ENCODE measurements at places on chromosomes 6 and 20. TPM values are rescaled to one million over a fixed set of nuclear protein-coding genes. Genes with fewer than 3 reads are reported as not detected.

The PBOV1 gene
- not detected for total RNA-seq

The ELOVL4 gene
- total RNA-seq = 0.61 TPM

The SPATA25 gene
- total RNA-seq = 0.64 TPM

The OTOR gene
- total RNA-seq = not detected

The C2 gene
- 0.53 TPM for total RNA-seq

The ZSCAN16 gene
- total RNA-seq = 3.3 TPM

The HLA-DOB gene
- 4.0 TPM for total RNA-seq

The MLN gene
- total RNA-seq = not detected

The CLVS2 gene
- total RNA-seq = not detected

The IPCEF1 gene
- total RNA-seq = 8.8 TPM

The TRAM2 gene
- total RNA-seq = 3.2 TPM

The RSPO3 gene
- not detected for total RNA-seq

The CLPSL1 gene
- total RNA-seq = not detected

The DAAM2 gene
- total RNA-seq = not detected

The PNRC1 gene
- 97.3 TPM for total RNA-seq

The MAN1A1 gene
- total RNA-seq = 25.9 TPM

The KHDC1 gene
- total RNA-seq = 2.3 TPM

The EFCAB8 gene
- 0.52 TPM for total RNA-seq

The ADISSP gene
- total RNA-seq = 44.7 TPM

The ERVFRD-1 gene
- not detected for total RNA-seq

The SLC16A10 gene
- 5.4 TPM for total RNA-seq

The MAS1 gene
- total RNA-seq = 0.02 TPM

The LINC00237 gene
- not detected for total RNA-seq

Measured in activated naive CD4-positive, alpha-beta T cell treated with anti-CD3 and anti-CD28 coated beads, Interleukin-2, amount 50 U/mL, for 72 hours (primary cell).